ENCODE measurements at places on chromosomes 1 and 21.

DNA sequence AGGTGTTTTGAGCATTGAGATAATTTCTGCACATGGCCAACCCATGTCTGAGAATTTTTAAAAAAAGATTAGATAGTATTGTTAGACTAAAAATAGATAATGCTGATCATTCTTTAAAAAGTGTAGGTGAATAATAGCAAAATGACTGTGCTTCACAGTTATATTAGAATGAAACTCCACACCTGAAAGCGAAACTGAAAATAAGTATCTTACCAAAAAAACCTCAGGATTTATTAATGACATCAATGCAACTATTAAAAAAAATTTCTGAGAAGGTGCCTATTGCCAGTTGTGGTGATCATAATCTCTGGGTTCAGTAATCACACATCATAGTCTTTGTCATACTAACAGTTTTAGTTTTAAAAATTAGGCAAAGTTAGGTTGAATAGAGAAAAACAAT is 36.5 kb downstream of the PLA2G4A start:
- DNase-seq = no peak

- no peak for DNase-seq
Measured at GRCh38 chr1:228958741-228959140, 223.5 kb downstream of the RHOU start.

DNA sequence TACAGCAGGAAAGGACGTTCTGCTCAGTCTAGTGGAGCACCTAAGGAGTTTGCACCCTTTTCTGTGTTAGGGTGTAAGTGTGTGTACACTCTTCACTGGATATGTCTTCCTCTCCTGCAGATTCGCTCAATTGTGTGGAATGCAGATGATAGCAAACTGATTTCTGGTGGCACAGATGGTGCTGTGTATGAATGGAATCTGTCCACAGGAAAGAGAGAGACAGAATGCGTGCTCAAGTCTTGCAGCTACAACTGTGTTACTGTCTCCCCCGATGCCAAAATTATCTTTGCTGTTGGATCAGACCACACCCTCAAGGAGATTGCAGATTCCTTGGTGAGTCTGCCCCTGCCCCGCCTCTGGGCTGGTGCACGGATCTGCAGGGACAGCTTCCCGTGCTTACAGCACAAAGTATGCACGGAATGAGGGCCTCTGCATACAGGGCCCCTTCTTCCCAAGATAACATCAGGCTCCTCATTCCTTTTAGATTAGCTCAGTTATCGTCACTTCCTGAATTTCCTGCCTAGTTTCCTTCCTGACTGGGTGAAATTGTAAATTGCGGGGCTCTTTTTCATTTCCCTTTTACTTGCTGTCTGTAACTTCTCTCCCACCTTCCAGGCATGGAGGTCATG is 34.6 kb downstream of the CFAP57 start:
- DNase-seq = no peak

- no peak for DNase-seq
Measured at GRCh38 chr1:32861904-32862695, 8.6 kb downstream of the FNDC5 start.

DNA sequence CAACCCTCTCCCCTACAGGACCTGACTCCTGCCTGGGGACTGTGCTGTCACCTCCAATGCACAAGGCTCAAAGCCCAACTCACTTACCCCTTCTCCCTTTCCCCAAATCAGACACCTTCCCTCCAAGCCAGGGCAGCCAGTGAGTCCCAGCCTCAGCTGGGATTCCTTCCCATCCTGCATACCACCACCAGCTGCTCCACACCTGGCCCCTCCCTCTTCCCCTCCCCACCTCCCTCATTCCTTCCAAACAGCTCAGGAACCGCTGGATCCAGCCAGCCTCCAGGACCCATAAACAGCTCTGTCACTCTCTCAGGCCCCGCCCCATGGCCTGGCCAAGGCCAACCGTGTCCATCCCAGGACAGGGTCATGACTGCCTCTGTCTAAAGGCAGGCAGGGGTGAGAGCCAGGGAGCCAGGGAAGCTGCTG is 41.4 kb downstream of the ACOT7 start:
- no peak for DNase-seq

GRCh38 chr1:100575406-100575805 is 37.5 kb downstream of the GPR88 start:
- DNase-seq = no peak

DNA sequence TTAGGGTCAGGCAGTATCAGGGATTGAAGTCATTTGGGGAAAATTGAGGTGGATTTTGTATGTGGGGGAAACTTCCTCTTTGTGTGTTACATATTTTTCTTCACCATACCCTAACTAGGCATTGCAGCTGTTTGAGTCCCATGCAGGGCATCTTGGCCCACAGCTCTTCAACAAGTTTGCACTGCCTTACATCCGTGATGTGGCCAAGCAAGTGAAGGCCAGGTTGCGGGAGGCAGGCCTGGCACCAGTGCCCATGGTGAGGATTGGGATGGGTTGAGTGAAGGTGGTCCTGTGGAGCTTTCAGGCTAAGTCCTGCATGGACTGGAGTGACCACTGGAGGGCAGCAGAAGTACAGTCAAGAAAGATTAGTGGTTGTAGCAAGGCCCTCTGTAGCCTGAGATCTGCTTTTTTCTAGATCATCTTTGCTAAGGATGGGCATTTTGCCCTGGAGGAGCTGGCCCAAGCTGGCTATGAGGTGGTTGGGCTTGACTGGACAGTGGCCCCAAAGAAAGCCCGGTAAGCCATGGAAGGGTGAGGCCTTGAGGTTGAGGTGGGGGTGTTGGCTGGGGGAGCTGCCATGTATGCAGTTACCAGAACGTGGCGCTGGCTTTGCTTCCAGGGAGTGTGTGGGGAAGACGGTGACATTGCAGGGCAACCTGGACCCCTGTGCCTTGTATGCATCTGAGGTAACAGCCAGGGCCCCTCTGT is 2.4 kb downstream of the UROD start:
- DNase-seq = peak; percentile 19

- peak; percentile 8 for DNase-seq
Measured at GRCh38 chr1:119549719-119550132, 42.7 kb downstream of the HSD3B1 start.

DNA sequence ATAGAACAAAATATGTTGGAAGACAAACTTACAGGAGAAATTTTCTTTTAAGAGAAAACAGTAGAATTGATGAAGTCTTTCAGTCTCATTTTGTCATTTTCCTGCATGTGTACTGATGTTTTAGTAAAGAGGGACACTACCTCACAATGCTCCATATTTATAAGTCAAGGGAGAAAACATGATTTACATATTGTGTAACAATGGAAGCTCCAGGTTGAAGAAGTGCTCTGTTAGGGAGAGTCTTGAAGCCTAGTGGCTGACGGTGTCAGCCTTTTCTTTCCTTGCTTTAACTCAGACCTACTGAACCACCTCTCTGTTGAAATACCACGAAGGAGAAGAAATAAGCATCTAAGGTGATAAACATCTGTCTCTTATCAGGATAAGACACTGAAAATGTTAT is 75.0 kb downstream of the C4BPA start:
- no peak for DNase-seq

DNA sequence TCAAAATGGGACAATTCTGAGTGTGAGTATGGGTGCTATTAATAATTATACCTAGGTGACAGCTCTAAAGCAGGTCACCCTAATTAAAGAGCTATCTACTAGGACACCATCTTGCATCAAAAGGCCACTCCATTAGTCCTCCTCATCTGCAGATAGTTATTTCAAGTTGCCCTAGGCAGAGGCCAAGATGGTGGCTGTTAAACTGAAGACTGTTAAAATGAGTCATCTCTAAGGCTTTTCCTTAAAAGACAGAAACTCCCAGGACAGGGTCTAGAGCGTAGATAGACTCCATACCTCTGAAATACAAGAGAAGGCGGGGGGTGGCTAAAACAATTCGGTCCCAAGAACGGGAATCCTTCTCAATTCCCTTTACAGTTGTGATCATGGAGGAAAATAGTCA is 4.5 kb upstream of the ZNF697 start:
- no peak for DNase-seq

GRCh38 chr1:228217551-228218344 is 9.9 kb downstream of the OBSCN start:
- no peak for DNase-seq

DNA sequence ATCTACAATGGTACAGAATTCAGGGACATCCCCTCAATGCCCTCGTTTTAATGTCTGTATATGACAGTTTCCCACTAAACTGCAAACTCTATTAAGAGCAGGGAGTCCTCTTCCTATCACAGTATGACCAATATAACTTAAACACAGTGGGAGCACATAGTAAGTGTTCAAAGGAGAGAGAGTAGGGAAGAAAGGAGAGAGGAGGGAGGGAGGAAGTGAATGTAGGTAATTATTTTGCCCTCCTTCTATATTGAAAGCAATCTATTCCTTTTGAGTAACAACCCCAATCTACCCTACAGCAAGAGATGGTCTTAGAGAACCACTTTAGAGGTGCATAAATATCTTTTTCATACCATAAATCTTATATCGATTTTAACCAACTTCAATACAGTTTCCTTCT is 121.4 kb downstream of the MRPL39 start:
- DNase-seq = no peak

- DNase-seq = no peak
Measured at GRCh38 chr1:107648071-107648470, 316.9 kb downstream of the VAV3 start.

GRCh38 chr1:171852272-171852671 is 11.0 kb downstream of the DNM3 start:
- DNase-seq = no peak

GRCh38 chr1:195909061-195909460 is 699.2 kb downstream of the KCNT2 start:
- no peak for DNase-seq

DNA sequence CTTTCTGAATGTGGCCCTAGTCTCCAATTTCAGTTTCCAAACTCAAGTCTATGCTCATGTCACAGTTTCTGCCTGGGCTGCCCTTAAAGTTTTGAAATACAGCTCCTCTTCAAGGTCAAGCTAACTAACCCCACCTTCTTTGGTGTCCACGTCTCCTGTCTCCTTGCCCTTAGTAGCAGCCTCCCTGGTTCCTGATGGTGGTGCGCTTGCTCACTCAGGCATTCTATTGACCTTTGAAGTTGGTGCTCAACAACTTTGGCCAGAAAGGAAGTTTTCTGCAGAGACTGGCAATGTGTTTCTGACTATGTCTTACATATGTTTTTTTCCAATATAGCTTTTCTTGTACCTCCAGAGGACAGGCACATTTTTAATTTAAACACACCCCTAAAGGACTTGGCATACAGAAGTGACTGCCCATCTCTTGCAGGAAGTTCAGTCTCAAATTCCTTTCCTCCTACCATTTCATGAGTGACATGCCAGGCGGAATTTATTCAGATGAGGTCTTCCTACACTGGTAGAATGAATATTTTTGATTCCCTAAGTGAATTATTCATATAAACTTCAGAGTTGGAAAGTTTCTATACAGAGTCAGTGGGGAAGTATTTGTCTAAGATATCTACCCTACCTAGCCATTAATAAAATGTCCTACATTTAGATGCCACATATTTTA is 364.3 kb upstream of the USP24 start:
- no peak for DNase-seq

GRCh38 chr1:156014829-156015228 is 5.9 kb downstream of the SSR2 start:
- DNase-seq = no peak

- no peak for DNase-seq
Measured at GRCh38 chr1:41286486-41286885, 44.4 kb upstream of the SCMH1 start.

GRCh38 chr1:105368446-105368845 is 1618.7 kb downstream of the AMY1C start:
- DNase-seq = no peak

DNA sequence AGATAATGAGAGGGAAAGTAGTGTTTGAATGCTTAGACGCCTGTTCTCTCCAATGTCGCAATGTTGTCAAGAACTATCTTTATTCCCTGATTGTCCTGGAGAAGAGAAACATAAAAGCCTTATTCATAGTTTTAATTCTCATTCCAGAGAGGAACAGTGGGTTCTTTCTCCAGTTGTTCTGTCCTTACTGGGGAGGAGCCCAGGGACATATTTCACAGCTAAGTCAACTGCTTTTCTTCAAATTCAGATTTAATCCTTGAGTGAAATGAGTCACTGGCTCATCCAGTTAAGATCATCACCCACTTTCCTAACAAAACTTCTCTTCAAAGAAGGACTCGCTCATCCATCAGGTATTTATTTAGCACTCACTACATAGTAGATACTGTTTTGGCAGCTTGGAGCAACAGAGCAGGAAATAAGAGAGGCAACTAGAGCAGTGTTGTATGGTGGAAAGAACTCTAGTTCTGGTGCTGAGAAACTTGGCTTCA is 365.7 kb upstream of the USP24 start:
- no peak for DNase-seq

GRCh38 chr1:200776949-200777348 is 38.3 kb downstream of the CAMSAP2 start:
- DNase-seq = no peak

- DNase-seq = no peak
Measured at GRCh38 chr1:219954736-219955421, 26.5 kb upstream of the SLC30A10 start.

- no peak for DNase-seq
Measured at GRCh38 chr1:180269645-180270529, 39.8 kb downstream of the LHX4 start.

GRCh38 chr1:61310538-61310937 is 228.2 kb downstream of the NFIA start:
- no peak for DNase-seq

- DNase-seq = no peak
Measured at GRCh38 chr1:160520999-160521398, 2.1 kb downstream of the SLAMF6 start.

GRCh38 chr1:243312952-243313634 is 57.3 kb downstream of the SDCCAG8 start:
- DNase-seq = no peak

GRCh38 chr1:85550784-85551516 is 29.6 kb upstream of the CCN1 start:
- DNase-seq = no peak

DNA sequence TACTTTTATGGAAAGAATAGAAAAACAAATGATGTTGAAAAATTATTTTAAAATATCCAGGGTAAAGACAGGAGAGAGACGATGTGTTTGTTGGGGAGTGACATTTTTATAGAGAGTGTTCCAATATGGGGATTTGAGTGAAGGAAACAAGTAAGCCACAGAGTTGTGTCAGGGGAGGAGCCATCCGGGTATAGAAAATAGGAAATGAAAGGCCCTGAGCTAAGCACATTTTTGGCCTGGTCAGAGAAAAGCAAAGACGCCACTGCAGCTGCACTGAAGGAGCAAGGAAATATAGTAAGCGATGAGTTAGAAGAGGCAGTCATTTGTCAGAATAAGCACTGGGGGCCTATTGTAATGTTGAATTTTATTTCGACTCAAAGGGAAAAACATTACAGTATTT is 107.3 kb upstream of the ADGRL4 start:
- DNase-seq = no peak
